Neural crest cell (in vitro differentiated cells): ENCODE measurements at places on chromosomes 16 and 17.

DNA sequence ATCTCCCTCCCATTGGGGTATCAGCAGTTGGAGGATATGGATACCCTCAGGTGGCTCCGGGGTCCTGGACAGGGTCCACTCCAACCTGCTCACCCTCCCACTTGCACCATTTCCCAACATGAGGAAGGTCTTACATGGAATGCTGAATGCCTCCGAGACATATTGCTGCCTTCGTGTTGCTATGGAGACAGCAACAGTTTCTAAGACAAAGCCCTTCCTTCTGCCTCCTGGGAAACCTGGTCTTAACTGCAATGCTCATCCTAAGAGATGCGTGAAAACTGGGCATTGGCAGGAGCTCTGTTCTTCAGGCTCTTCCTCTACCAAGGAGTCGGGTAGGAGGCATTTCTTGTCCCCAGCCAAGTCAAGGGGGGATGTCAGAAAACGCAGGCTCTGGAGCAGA lies 45.2 kb downstream of the ST3GAL2 start:
- DNase-seq = no peak

- DNase-seq = no peak
These were observed 78.1 kb upstream of the DHX40 start for GRCh38 chr17:59487161-59487873.

- DNase-seq = no peak
These were observed 50.3 kb downstream of the C16orf95 start for GRCh38 chr16:87266846-87267245.

DNA sequence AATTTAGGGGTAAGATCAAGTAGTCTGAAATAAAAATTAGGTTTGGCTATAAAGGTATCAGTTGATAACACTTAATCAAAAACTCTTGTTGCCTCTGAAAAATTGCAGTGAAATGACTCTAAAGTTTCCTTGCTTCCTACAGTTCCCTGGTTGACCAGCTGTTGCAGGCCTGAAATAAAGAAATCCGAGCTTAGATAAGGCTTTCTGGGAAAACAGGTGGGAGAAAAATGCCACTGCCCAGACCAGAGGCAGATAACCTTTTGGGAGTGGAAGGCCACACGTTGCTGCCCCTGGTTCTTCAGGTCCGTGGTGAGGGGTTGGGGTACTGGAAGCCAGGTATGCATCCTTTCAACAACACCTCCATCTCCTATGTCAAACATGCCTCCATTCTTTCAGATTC lies 111.3 kb downstream of the HS3ST3A1 start:
- DNase-seq = no peak

GRCh38 chr16:50563989-50564388 lies 15.8 kb downstream of the NKD1 start:
- DNase-seq = no peak

- no peak for DNase-seq
These were observed 2.5 kb upstream of the CAMKK1 start for GRCh38 chr17:3895354-3895753.
